ENCODE measurements at places on chromosomes 5 and 9.

- no peak for DNase-seq
Measured at GRCh38 chr5:78806544-78806943, 158.0 kb upstream of the LHFPL2 start.

- DNase-seq, result no peak
Measured at GRCh38 chr5:126046846-126047571, 376.2 kb upstream of the GRAMD2B start.

DNA sequence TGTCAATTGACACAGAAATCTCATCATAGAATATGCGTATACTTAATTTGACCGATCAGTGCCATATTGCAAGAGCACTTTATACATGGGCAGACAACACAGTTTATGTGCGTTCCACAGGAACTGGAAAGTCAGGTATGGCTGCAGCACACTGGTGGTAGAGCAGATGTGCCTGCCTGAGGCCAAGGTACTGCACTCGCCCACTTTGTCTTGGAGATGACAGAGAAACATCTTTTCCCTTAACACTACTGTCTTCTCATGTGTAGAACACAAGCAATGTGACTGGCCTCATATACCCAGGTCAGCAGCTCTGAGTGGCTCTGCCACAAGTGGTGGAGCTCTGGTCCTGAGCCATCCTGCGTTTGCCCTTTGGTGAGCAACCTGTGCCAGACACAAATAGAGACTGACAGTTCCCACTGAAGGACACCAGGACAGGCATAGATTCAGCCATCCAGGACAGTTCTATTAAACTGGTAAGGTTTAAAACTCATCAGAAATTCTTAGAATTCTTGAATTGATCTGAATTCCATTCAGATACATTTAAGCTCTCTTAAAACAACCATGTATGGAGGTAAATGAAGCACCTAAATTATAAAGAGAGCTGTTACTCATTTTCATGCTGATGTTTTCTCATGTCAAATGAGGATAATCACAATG lies 21.0 kb upstream of the PPP2CA start:
- no peak for DNase-seq

DNA sequence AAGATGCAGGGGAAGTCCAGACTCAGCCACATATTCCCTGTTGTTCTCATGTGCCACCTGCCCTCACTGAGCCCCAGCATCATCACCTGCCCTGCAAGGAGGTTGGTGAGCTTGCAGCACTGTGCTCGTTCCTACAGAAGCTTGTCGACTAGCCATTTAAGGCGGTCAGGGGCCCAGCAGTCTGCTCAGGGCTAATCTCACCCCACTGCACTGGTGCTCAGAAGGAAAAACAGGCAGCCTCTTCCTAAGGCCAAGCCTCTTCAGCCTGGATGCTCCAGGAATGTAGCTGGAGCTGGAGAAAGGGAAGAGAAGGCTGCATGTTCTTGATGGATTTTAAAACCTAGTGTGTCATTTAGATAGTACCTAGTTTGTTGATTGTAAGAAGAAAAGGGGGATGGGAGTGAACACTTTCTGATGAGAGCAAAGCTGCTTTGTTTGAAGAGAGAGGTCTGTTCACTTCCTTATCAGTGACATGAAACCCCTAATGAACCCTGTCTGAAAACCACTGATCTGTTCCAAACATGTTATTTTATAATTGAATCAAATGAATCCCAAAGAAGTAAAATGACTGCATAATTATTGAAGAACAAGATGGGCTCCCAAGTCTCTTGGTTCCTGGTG lies 10.6 kb upstream of the ASPN start:
- DNase-seq, result no peak

DNA sequence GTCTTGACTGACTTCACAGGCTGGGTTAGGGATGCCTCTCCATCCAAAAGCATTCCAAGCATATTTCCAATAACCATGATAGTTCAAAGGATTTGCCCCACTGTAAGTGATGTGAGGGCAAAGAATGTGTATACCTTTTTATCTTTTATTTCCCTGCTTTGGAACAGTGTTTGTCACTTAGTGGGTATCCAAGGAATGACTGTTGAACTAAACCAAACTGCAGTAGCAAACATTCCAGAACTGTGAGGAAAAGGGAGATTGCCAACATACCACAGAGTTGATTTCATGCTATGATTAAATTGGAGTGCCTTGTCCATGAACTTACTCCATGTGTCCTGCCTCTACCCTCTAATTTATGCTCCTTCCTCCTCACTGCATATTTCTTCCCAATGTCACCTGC lies 400.0 kb downstream of the KIAA0825 start:
- peak; percentile 84 for DNase-seq

DNA sequence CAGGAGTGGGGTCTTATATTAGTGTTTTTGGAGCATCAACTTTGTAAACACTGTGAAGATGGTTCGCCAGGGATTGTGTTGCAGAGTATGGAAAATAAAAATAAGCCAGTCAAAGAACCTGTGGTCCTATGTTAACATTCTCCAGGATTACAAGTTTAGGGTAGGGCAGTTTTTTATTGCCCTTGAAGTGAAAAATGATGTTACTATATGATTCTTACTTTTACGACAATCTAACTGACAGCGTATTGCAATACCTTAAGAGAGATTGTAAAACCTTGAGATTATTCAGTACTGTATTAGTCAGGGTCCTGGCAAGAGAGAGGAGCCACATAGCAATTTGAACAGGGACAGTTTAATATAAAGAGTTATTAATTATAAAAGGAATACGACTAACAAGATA lies 144.7 kb upstream of the ZNF608 start:
- no peak for DNase-seq

DNA sequence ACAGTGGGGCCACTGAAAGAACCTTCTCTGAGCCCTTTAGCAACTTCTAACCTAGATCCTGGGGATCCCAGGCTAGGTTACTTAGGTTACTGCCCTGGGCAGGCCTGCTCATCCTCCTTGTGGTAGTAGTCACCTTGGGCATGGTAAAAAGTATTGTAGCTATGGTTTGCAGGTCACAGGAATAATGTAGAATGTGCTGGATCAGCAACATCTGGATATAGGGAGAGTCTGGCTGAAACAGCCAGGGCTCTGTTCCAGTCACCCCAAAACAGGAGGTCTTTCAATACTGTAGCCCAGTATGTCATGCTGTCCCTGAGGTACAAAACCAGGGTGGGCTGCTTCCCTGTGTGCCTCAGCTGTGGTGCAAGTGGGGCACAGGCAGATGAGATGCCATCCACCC lies 33.6 kb downstream of the UGT3A2 start:
- DNase-seq, result no peak

GRCh38 chr9:89738137-89738932 lies 133.5 kb downstream of the GADD45G start:
- no peak for DNase-seq

DNA sequence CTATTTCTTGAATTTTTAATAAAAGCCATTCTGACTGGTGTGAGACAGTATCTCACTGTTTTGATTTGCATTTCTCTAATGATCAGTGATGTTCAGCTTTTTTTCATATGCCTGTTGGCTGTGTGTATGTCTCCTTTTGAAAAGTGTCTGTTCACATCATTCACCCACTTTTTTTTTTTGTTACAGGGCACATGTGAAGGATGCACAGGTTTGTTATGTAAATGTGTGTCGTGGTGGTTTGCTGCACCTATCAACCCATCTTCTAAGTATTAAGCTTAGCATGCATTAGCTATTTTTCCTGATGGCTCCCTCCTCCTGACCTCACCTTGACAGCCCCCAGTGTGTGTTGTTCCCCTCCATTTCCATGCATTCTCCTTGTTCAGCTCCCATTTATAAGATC lies 39.3 kb upstream of the IFNE start:
- DNase-seq, result no peak

DNA sequence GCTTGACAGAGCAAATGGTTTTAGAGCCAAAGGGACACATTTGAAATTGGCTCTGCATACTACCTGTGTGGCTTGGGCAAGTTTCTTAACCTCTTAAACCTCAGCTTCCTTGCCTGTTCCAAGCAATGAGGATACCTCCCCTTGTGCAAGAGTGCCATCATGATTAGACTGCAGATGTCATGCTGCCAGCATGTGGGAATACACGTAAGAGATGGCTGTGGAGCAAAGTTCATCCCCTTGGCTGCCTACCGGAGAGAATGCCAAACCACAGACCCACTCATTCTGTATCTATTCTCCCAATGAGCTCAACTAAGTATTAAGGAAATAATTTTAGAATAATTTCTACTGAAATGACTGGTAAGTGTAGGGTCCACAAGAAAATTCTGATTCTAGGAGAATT lies 101.3 kb downstream of the WDR41 start:
- DNase-seq, result peak; percentile 59

DNA sequence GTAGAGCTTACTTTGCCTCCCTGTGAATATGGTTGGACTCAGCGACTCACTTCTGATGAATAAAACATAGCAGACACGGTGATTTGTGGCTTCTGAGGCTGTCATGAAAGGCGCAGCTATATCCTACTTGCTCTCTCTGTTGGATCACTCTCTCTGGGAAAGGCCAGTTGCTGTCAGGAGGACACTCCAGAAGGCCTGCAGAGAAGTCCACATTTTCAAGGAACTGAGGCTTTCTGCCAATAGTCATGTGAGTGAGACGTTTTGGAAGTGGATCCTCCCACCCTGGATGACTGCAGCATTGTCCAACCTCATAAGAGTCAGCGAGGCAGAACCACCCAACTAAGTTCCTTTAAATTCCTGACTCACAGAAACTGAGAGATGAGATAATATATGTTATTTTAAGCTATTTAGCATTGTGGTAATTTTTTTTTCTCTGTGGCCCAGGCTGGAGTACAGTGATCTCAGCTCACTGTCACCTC lies 156.0 kb upstream of the MAST4 start:
- peak; percentile 23 for DNase-seq

DNA sequence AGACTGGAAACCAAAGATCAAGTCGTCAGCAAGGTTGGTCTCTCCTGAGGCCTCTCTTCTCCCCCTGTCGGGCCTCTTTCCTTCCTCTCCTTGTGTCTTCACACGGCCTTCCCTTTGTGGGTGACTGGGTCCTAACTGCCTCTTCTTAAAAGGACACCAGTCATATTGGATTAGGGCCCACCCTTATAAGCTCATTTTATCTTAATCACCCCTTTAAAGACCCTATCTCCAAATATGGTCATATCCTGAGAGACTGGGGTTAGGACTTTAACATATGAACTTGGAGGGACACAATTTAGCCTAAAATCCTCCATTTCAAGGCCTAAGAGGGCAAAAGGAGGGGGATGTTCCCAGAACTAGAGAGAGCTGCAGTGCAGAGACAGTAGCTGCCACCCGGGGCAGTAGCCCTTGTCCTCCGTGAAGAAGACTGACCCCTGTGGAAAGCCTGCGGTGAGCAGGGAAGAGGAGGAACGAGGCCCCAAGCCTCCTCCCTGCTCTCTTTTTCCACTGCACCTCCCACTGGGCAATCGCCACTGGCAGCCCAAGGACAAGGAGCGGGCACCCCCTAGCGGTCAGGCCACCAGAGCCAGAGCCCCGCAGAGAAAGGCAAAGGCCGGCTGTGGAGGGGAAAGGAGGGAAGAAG lies 34.9 kb downstream of the CFAP90 start:
- peak; percentile 46 for DNase-seq

DNA sequence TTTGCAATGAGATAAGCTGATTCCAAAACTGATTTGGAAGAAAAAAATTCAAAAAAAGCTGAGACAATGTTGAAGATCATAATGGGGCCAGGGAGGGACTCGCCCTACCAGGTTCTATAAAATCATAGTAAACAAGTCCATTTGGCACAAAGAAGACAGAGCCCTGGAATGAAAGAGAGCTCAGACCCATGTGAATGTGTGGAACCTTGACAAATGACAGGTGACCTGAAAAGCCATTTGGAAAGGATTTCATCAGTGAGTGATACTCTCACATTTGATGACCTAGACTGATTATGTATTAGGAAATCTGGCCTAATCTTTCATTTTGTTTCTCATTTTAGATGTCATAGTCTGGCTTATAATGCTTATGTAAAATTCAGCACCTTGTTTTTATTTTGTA lies 26.8 kb downstream of the SPTAN1 start:
- no peak for DNase-seq

GRCh38 chr9:128275198-128276007 lies at the start of gene GOLGA2:
TSS of gene GOLGA2 (minus strand) at chr9:128276007. CDS start at chr9:128275976, 31 bp downstream.
- DNase-seq, result peak; percentile 42

DNA sequence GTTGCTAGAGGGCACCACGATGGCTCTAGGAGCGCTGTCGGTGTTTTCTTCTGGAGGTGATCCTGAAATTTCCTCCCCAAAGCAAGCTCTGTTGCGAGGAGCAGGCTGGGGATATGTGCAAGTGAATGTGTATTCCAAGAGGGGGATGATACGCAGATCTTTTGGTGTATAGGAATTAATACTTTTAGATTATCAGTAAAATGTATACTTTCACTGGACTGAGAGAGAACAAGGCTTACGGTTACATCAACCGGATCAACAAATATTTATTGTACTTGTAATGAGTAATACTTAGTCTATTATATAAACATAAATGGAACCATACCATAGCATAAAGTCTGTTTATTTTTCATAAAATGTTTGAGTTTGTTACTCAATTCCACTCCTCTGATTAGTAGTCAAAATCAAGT lies 632 bp upstream of the PRKAA1 start:
- peak; percentile 78 for DNase-seq

DNA sequence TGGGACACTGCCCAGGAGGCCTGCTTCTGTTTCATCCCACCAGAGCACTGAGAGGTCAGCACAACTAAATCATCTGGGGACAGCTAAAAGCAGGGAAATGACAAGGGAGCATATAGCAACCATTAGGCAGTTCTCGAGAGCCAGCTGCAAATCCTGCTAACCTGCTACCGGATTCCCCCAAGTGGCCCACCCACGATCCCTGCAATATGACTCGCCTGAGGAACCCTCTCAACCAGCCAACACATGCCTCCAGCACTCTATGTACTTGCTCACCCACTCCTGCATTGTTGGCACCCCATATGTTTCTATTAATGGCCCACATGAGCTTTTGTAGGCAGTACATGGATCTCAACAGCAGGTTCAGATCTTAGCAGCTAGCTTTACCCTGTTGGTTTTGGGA lies 326.0 kb downstream of the GABRG2 start:
- no peak for DNase-seq

GRCh38 chr5:181281984-181282316 lies 21.0 kb upstream of the TRIM52 start:
- no peak for DNase-seq

DNA sequence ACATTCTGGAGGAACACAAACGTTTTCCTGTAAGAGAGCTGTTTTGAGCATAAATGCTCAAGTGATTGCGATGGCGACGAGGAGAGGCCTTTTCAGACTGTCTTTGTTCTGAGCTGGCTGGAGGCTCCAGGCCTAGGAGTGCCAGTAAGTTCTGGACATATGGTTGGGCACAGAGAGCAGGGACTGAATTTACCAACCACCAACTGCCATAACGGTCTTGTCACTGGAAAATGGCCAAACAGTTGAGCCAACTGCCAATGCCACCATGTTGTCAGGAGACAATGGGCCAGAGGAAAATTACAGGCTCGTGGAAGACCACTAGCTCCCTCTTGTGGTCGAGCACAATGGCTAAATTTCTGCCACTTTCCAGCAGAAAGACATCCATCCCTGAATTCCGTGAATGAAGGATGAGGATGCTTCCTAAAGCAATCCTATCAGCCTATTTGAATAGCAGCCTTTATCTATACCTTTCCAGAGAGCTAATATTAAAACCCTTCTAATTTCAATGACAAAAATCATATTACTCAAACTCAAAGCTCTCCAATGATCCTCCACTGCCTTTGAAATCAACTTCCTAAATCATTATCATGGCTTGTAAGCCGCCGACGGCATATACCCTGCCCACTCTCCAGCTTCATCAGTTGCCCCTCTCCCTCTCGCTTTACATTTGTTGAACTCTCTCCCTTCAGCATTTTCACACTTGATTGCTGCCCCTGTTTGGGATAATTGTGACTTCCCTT lies 66.9 kb upstream of the GLIS3 start:
- DNase-seq, result peak; percentile 58

- DNase-seq, result no peak
Measured at GRCh38 chr5:83577036-83577636, 105.6 kb downstream of the VCAN start.
